ENCODE measurements at places on chromosomes 5 and 9.

- no peak for DNase-seq
Observed at GRCh38 chr5:111348661-111349329, 124.6 kb downstream of the CAMK4 start.

GRCh38 chr5:139571966-139572365 is 10.8 kb downstream of the UBE2D2 start:
- no peak for DNase-seq

- DNase-seq, result no peak
Observed at GRCh38 chr5:6432206-6432605, 16.5 kb upstream of the UBE2QL1 start.

- DNase-seq, result no peak
Observed at GRCh38 chr9:86181379-86182315, 77.8 kb downstream of the C9orf153 start.

DNA sequence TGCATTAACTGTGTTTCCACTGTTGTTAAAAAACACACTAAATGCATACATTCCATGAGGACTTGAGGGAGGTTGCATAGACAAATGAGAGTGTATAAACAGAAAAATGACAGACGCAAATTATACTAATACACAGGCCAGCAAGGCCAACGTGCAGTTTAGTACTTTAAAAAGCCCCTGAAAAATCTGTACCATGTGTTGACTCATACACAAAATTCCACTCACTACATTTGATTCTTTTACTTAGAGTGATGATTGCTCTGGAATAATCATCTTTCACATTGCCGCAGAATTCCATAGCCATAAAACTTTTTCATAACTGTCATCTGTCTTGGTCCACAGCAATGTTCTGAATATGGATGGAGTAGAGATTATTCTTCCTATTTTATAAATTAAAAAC is 215.7 kb downstream of the FAM114A2 start:
- no peak for DNase-seq

DNA sequence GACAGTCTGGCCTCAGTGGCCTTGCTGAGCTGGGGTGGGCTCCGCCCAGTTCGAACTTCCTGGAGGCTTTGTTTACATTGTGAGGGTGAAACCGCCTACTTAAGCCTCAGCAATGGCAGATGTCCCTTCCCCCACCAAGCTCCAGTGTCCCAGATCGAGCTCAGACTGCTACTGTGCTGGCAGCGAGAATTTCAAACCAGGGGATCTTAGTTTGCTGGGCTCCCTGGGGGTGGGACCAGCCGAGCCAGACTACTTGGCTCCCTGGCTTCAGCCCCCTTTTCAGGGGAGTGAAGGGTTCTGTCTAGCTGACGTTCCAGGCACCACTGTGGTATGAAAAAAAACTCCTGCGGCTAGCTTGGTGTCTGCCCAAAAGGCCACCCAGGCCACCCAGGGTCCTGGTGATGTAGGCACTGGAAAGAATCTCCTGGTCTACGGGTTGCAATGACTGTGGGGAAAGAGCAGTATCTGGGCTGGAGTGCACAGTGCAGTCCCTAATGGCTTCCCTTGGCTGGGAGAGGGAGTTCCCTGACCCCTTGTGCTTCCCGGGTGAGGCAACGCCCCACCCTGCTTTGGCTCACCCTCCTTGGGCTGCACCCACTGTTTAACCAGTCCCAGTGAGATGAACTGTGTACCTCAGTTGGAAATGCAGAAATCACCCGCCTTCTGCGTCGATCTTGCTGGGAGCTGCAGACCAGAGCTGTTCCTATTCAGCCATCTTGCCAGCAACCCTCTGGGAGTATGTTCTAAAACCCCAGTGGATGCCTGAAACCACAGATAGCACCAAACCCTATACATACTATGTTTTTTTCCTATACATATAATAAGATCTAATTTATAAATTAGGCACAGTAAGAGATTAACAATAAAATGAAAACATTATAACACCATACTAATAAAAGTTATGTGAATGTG is 95.5 kb downstream of the TMEM161B start:
- no peak for DNase-seq

- no peak for DNase-seq
Observed at GRCh38 chr9:85942913-85943709, 2.2 kb downstream of the NAA35 start.

GRCh38 chr5:2656206-2656605 is 95.3 kb downstream of the IRX2 start:
- DNase-seq, result no peak

GRCh38 chr5:15524712-15525111 is 24.7 kb downstream of the FBXL7 start:
- no peak for DNase-seq

GRCh38 chr9:36590231-36590630 is 17.5 kb downstream of the MELK start:
- DNase-seq, result no peak

DNA sequence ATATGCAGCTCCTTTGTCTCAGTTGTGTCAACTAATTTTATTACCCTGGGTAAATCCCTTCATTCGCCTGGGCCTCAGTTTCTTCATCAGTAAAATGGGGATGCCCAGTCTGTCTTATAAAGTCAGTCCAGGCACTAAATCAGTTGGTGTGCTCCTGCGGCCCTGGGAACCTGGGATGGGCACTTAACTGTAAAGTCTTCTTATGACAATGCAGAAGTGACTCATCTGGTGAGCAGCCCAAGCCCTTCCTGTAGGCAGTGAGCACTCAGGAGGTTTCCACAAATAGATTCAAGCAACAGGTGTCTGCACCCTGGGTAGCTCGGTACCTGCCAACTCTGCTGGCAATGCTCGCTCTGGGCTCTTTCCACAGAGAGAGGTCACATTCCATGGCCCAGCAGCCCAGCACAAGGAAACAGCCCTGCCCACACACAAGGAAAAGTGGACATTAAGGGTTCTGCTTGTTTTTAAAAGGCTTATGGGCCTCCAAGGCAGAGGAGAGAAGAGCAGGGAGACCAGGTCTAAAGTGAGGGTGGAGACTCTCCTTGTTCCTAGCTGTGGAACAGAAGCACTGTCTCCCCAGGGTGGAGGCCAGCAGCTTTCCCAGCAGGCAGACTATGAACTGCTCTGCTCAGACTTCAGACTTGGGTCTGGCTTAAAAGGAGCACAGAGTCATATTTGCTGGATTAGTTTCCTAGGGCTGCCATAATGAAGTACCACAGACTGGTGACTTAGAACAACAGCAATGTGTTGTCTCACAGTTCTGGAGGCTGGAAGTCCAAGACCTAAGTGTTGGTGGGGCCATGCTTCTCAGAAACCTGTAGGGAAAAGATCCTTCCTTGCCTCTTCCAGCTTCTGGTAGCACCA is 89.7 kb upstream of the ADRA1B start:
- no peak for DNase-seq

DNA sequence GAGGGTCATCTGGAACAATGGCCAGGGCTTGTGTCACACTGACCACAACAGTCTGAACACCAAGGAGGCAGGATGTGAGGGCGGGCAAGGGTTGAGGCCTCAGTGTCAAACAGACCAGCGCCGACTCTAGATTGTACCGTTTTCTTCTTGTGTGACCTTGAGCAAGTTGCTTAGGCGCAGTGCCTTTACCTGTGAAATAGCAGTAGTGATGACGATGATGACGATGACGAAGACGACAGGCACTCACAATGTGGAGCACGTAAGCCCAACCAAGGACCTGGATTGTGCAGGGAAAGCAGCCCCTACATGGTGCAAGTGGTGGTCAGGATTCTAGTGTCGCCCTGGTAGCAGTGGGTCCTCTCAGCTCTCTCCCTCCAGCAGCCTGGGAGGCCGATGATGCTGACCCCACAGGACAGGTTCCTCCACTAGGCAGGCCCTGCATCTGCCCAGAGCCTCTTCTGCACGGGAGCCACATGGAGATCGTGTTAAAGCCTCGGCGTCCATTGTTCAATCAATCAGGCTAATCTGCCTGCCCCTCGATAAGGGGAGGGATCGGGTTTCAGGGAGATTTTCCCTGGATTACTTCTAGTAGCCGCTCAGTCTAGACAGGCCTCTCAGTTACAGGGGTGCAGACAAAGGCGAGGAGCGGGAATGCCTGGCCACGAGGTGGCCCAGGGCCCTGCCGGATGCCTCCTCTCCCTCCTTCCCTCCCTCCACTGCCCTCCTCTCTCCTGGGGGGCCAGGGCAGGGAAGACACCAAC is 91.7 kb downstream of the MACROH2A1 start:
- DNase-seq, result no peak

DNA sequence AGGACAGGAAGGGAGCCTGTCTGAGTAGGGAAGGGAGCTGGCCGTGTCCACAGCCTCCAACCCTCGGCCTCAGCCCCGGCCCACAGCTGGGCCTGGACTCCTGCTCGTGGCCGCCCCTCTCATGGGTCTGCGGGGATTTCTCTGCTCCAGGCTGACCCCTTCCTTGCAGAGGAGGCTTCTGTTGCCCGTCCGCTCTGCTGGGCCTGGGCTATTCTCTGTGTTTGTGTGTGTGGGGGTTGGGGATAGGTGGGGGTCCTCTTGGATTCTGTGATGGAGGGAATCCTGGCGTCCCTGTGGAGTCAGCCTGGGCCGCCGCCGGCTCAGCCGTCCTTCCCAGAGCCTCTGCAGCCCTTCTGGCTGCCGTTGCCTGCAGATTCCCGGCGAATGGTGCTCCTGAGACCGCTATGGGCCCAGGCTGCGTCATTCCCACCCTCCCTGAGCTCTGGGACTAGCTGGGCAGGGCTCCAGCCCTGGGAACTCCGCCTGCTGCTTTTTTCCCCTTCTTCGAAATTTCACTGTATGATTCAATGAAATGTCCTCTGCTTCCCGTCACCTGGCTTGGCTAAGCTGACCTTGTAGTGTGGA is 64.2 kb downstream of the FGF18 start:
- DNase-seq, result no peak

DNA sequence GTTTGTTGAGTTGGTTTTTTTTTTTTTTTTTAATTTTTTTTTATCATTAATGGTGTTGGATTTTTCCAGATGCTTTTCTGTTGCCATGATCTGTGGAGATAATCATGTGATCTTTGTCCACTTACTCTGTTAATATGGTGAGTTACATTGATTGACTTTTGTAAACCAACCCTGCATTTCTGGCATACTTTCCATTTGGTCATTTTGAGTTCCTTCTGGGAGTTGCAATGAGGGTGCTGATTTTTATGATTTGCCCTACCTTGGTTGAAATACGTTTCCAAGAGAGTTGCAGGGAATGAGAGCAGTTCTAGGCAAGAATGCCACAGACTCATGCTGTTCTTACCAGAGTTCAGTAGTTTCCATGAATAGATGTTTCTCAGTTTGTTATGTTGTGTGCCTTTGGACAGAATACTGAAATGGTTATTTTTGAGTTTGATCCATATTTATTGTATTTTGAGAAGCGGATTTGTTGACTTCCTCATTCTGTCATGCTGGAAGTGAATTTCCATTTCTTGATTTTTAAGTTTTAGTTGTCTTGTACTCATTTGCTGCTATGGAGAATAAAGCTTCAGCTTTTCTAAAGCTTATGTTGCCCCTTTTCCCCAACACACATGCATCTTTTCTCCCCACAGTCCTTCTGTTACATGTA is 69.0 kb downstream of the SCAMP1 start:
- DNase-seq, result no peak

- no peak for DNase-seq
Observed at GRCh38 chr5:80275347-80275746, 19.5 kb upstream of the SERINC5 start.

DNA sequence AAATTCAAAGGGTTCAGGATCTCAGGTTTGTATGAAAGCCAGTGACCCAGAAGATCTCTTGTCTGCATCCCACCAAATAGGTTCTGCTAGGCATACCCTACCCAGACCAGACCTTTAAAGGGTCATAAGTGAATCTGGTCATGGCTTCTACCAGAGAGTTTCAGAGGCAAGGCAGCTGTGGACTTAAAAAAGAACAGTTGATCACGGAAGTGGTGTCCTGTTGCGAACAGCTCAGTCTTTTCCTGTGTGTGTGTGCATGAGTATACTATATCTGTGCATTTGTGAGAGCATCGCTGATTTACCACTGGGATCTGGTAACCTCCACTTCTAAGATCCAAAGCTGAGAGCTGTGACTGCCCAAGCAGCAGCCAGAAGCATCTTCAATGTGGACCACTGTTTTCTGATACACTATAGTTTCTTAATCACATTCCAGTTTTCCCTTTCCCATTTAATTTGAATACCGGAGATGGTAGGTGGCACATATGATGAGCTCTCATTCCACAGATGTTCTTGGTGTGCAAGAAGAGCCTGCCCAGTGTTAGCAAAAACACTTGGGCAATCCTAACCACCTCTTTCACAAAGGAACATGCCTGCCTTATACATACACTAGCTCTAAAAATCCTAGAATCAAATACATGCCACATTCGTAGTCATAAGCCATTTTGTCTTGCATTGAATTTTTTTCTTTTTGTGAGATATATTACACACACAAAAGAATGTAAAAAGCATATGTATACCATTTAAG is 36.2 kb upstream of the OR2S2 start:
- no peak for DNase-seq

DNA sequence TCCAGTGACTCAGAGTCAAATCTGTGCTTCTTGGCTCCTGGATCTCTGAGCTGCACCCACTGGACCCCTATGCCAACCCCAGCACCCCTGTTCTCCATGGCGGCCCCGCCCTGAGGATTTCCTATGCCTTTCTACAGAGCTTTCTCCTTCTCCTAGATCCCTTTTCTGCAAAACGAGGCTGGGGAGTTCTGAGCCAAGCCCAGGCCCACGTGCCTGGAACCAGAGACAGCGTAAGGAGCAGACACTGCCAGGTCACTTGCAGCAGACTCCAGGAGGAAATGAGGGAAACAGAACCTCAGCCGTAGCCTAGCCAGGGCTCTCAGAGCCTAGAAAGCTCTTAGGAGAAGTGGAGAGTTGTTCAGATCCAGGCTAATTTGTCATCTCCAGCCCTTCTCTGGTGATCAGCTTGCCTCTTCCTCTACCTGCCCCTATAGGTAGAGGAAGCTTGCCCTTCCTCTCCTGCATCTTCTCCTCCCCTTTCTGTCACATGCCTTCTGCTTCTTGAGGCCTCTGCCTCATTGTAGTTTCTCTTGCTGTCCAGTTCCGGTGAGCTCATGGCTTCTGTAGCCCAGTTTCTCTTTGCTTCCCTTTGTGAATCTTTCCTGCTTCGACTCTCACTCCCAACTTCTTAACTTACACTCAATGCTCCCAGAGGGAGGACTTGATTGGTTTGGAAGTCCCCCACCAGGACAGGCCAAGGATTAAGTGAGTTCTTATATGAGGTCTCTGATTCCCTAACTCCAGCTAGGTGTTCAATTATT is 163.4 kb downstream of the RGS3 start:
- DNase-seq, result no peak

DNA sequence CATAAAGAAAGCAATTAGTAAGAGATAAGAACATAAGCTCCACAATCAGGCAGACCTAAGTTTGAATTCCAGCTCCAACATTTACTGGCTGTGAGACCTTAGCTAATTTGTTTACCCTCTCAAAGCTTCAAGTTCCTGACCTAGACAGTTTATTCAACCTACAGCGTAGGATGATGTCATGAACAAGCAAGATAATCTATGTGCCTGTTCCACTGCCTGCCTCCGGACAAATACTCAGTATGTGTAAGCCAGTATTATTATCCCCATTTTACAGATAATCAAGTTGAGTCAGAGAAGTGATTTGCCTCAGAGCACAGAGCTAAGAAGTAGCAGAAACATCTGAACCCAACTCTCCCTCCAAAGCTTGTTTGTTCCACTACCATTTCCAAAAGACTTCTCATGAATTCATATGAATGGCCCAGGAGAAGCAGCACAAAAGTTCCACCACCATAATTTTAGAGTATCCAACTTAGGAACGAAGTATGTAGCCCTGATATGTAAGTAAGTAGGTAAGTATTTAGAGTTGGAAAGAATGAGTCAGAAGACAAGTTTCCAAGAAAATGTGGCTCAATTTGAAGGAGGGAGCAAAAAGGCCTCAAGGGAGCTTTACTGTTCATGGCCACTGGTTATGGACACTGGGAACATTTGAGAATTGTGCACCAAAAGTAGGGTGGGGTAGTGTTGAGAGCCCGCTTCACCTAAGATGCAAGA is 398.2 kb downstream of the NFIB start:
- no peak for DNase-seq

GRCh38 chr9:89036891-89037290 is 45.6 kb downstream of the S1PR3 start:
- DNase-seq, result no peak
